ENCODE measurements at places on chromosomes 7 and 10.

DNA sequence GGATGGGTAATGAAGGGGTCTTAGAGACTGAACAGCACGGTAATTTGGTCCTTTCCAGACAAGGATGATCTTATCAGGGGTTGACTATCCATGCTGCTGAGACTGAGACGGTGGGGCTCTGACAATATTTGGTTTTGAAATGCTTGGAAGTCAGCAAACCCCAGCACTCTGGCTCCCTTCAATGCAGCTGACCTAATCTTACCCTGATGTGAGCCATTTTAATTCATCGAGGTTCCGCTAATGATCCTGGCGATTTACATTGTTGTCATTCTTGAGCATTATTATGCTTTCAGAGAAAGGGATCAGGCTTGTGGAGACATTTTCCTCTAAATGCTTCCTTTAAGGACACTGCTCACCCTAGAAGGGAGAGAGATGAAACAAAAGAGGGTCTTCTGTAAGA is 114.6 kb upstream of the BMPER start:
- DNase-seq = no peak

GRCh38 chr7:130951303-130951975 is 217.4 kb upstream of the KLF14 start:
- no peak for DNase-seq

DNA sequence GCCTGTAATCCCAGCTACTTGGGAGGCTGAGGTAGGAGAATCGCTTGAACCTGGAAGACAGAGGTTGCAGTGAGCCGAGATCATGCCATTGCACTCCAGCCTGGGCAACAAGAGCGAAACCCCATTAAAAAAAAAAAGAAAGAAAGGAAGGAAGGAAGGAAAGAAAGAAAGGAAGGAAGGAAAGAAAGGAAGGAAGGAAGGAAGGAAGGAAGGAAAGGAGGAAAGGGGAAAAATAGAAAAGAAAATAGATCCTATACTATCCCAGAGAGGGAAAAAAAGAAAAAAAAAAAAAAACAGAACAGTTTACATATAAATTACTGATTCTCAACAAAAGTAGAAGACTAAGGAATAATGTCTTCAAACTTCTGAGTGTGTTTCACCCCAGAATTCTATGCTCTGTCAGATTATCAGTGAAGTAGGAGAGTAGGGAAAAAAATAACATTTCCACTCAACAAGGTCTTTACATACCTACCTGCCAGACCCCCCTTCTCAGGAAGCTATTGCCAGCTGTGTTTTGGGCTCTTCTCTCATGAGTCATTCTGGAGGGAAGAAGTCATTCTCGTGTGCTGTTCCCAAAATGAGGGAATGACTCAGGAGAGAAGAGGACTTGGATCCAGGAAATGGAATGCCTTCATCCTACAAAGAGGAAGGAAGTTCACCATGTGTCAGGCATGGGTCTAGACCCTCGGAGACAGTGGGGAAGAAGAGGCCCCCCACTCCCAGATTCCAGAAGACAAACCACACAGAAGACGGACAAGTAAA is 20.9 kb downstream of the RGS10 start:
- no peak for DNase-seq

GRCh38 chr7:69823151-69823744 is 225.0 kb downstream of the AUTS2 start:
- DNase-seq = no peak
